Activated T-helper 17 cell treated with anti-CD3 and anti-CD28 coated beads, Interleukin-2, amount 50 U/mL, for 72 hours (primary cell): ENCODE measurements at places on chromosomes 11 and 22. TPM values are rescaled to one million over a fixed set of nuclear protein-coding genes. Genes with fewer than 3 reads are reported as not detected.

GRCh38 chr11:19912958-19913892, 200.6 kb downstream of the NAV2 start:
- H3K4me3 ChIP-seq = no peak overlapping the region
- H3K27me3 ChIP-seq = peaks cover 3% of the 10 kb centered on the region
- H3K36me3 ChIP-seq = no peaks in the 10 kb centered on the region
- no peaks in the 10 kb centered on the region for H3K4me1 ChIP-seq
- no peak for ATAC-seq

DNA sequence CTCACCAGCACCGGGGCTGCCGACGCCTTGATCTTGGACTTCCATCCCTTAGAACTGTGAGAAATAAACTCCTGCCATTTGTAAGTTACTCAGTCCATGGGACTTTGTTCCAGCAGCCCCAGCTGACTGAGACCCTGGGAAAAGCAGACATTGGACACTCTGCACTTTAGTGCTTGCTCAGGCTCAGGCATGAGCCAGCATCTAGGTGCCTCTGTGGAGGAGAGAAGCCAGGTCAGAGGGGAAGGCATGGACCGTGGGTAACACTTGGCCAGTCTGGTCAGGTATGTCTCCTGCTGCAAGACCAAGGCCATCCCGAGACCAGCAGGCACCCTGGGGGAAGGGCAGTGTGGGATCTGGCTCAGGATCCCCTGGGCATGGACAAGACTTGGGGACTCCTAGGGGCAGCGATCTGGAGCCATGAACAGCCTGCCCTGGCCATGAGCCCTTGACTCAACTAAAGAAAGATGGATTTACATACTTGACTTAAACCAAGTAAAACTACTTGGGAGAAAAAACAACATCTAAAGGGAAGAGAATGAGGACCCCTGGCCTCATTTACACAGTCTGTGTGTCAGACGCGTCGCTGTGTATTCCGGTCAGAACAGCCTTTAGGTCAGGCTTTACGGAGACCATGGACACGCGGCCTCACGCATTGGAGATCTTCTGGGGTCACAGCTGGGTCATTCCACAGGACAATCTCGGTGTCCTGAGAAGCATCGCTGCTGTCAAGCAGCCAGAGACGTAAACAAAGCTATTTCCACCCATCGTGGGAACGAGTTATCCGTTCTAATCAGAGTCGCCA, 497.1 kb downstream of the BRD1 start:
- no peak overlapping the region for H3K27ac ChIP-seq
- H3K27me3 ChIP-seq = peaks cover 20% of the 10 kb centered on the region
- H3K4me1 ChIP-seq = no peaks in the 10 kb centered on the region
- H3K4me3 ChIP-seq = no peak overlapping the region

DNA sequence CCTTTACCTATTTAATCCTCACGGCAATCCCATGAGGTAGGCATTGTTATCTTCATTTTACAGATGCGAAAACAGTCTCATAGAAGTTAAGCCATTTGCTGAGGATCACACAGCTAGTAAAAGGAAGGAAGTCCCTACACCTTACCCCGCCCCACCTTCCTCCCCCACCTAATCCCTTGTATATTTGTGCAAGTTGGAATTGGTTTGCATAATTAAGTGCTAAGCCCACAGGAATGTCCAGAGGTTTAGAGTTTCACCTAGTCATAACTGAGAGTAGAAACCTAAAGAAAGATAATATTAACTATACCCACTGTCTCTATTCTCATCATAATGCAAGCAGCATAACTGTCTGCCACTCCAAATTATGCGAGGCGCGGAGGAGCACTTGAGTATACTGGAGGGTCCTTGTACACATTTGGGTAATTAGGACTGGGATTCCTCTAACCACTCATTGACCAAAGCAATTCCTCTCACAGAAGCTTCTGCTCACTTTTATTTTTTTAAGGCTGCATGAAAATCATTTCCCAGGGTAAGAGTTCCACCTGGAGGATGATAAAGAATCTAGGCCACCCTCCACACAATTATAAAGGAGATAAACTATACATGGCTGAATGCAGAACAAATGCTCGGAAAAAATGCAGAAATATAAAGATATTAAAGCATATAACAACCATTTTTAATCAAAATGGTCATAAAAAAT, 199.9 kb downstream of the FAM181B start:
- H3K4me1 ChIP-seq = no peaks in the 10 kb centered on the region
- H3K36me3 ChIP-seq = no peaks in the 10 kb centered on the region
- no peak overlapping the region for H3K27ac ChIP-seq
- ATAC-seq = no peak
- no peaks in the 10 kb centered on the region for H3K27me3 ChIP-seq

- no peaks in the 10 kb centered on the region for H3K4me1 ChIP-seq
- no peaks in the 10 kb centered on the region for H3K36me3 ChIP-seq
- peaks cover 3% of the 10 kb centered on the region for H3K27me3 ChIP-seq
- H3K4me3 ChIP-seq = no peak overlapping the region
- no peak for ATAC-seq
Measured at GRCh38 chr11:103544874-103545273, 435.6 kb downstream of the DYNC2H1 start.

DNA sequence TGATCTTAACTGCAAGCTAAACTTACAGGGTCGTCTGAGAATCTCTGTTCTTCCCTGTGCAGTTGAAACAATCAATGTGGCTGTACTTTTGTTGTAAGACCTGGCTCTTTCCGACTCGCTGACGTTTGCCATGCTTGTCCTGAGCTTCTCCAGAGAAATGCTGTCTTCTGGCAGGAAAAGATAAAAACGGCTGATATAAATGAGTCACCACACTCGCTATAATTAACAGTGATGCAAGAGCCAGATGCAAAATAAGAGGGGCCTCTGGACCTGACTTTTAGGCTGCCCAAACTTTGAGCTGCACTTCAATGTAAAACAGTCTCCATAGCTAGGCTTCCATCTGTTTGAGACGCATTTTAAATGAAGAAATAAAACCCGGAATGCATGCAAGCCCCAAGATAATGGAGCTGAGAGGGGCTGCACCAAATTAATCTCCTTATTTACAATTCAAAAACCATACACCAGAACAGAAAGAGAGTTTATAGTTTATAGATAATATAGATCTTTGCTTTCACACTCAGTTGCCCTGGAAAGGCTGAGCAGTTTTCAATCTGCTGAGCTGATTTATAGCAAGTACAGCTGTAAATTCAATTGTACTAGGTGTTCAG, 48.5 kb downstream of the WT1 start:
- no peaks in the 10 kb centered on the region for H3K4me1 ChIP-seq
- no peak overlapping the region for H3K4me3 ChIP-seq
- no peak overlapping the region for H3K27ac ChIP-seq
- ATAC-seq = no peak
- peaks cover 14% of the 10 kb centered on the region for H3K27me3 ChIP-seq
- no peaks in the 10 kb centered on the region for H3K36me3 ChIP-seq

DNA sequence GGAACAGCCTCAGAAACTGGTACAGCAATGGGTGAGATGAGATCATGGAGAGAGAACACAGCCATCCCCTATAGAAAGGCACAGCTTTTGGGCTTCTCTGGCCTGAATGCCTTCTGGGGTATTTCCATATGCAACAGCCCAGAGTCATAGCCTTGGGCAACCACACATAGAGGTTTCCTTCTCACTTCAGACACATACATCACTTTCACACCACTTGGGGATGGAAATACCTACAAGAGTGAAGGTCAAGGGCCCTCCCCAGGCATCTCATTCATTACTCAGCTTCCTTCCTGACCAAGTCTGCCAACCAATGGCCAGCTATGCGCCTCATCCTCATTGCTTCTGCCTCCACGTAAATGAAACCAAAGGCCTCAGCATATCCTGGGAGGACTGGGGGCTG, 17.7 kb upstream of the OLFML1 start:
- H3K4me3 ChIP-seq = no peak overlapping the region
- H3K4me1 ChIP-seq = no peaks in the 10 kb centered on the region
- no peaks in the 10 kb centered on the region for H3K36me3 ChIP-seq
- no peak overlapping the region for H3K27ac ChIP-seq

APOBEC3B gene
- total RNA-seq = 9.2 TPM

ARHGAP8 gene
- total RNA-seq = not detected

ZNF70 gene
- total RNA-seq = 1.1 TPM
